ENCODE measurements at places on chromosomes 5 and 9.

DNA sequence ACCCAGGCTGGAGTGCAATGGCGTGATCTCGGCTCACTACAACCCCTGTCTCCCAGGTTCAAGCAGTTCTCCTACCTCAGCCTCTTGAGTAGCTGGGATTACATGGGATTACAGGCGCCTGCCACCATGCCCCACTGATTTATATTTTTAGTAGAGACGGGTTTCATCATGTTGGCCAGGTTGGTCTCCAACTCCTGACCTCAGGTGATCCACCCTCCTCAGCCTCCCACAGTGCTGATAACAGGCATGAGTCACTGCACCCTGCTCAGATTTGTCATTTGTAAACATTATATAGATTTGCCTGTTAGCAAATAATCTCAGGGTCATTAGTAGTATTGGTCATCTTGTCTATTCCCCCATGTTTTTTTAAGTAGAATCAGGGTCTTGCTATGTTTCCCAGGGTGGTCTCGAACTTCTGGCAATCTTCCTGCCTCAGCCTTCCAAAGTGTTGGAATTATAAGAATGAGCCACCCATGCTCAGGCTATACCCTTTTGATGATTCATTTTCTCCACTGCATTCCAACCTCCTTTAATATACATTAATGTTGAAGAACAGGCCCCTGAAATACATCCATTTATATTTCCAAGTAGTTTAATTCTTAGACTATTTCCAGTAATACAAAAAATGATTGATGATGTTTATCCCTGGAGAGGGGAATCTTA lies 17.3 kb downstream of the CENPH start:
- DNase-seq = no peak

GRCh38 chr5:124952566-124952965 lies 206.1 kb upstream of the ZNF608 start:
- DNase-seq = no peak

- DNase-seq = no peak
These were observed 39.4 kb downstream of the TNFAIP8 start for GRCh38 chr5:119395080-119395836.

GRCh38 chr5:78467752-78468357 lies 107.4 kb downstream of the SCAMP1 start:
- no peak for DNase-seq

- peak; percentile 71 for DNase-seq
These were observed 35.8 kb upstream of the LCP2 start for GRCh38 chr5:170333161-170333910.

- DNase-seq = no peak
These were observed 644.2 kb upstream of the CDH9 start for GRCh38 chr5:27682600-27682999.

DNA sequence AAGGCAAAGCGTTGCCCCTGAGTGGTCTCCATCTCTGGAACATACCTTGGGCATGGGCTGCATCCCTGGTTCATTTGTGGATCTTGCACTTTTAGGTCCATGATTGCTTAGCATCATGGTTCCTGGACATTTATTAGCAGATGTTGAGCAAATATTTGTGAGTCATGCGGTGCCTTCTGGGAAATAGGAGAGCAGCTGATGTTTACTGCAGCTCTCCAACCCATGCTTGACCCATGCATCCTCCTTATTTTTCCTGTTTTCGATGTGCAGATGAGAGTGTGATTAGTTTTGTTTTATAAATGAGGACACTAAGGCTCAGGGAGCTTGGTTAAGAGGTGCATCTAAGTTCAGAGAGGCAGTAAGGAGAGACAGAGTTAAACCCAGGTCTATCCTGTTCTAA lies 253.7 kb downstream of the ICE1 start:
- DNase-seq = no peak

- no peak for DNase-seq
These were observed 213.8 kb downstream of the ADCY2 start for GRCh38 chr5:7609726-7610125.

- DNase-seq = no peak
These were observed 23.5 kb downstream of the KLF9 start for GRCh38 chr9:70390933-70391341.

GRCh38 chr9:96293498-96294158 lies 8.3 kb downstream of the HSD17B3 start:
- DNase-seq = no peak

- no peak for DNase-seq
These were observed 64.7 kb upstream of the CTSL start for GRCh38 chr9:87661241-87661640.

DNA sequence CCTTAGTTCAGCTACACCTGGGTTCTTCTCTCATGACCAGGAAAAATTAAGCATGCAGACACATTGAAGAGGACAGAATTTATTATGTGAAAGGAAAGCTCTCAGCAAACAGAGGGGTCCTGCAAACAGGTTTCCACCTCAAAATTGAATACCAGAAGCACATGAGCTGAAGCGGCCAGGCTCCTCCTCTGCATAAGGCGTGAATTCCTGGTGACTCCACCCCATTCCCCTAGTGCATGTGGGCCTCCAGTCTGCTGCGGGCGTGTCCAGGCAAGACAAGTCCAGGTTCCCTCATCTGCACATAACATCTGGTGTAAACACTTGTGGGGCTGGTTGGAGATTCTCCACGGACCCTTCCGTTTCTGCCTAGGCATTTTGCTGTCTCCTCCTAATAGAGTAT lies 1156.4 kb downstream of the FOXD4L5 start:
- no peak for DNase-seq

DNA sequence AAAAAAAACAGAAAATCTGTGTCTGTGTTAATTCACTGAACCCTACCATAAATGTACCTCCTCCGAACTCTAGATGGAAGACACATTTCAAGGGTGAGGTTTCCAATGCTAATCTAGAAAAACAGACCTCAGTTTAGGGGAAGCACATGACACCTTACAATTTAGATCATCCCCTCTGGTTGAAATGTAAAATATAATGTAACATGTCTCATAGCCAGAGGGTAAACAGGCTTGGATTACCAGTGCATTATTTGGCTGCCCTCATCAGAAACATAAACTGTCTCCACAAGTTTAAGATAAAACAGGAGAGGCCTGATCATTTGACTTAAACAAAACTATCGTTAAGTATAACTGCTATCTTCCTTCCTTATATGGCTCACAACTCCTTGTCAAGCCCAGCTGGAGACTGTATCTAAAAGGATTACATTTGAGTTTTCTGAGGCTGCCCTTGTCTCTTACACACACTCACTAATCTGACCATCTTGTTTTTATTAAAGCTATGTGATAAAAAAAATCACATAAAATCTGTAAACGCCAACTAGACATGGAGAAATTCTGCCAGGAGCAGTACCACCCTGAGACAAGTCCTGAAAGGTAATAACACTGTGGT lies 105.7 kb downstream of the LURAP1L start:
- DNase-seq = no peak

DNA sequence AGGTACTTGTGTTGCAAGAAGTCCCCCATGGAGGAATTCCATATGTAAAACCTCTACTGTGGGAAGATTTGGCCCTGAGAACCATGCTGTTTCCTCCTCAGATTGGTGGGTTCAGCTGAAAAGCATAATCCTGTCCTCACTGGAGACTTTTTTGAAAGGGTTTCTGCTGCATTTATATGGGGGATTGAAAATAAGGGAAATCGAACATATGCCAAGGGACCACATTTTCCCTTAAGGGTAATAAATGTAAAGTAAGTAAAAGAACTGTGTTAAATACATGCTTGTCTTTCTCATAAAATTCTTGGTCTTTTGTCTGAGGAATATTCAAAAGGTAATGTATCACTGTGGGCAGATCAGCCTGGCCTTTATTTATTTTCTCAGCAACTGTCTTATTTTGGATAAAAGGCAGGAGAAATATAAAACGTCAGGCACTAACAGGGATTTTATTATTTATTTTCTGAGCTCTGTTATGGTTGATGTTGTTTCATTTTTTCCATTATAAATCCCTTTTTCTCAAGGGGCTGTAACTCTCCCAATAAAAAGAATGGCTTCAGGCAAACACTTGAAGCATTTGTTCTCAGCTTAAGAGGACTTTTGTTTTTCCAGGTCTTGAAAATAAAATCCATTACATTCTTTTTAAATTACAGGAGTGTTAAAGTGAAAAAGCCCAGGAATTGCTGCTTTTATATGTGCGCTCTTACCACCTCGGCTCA lies 131.4 kb downstream of the FGF10 start:
- no peak for DNase-seq

DNA sequence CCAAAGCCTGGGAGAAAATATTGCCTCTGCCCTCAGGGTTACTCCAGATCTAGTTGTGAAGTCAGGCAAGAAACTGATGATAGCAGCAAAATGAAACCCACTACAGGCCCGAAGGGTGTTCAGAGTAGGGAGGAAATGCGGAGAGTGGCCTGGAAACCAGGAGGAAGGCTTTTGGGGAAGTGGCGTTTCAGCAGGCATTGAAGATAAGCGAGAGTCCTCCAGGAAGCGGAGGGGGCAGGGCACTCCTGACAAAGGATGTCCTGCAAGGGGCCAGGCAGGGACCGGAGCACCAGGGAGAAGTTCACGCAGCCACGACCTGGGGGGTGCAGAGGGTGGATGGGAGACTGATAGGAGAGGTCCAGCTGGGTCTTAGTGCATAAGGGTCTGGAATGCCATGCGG lies 7.8 kb upstream of the FOXI1 start:
- no peak for DNase-seq

GRCh38 chr5:168430296-168430695 lies 56.0 kb upstream of the RARS1 start:
- no peak for DNase-seq

DNA sequence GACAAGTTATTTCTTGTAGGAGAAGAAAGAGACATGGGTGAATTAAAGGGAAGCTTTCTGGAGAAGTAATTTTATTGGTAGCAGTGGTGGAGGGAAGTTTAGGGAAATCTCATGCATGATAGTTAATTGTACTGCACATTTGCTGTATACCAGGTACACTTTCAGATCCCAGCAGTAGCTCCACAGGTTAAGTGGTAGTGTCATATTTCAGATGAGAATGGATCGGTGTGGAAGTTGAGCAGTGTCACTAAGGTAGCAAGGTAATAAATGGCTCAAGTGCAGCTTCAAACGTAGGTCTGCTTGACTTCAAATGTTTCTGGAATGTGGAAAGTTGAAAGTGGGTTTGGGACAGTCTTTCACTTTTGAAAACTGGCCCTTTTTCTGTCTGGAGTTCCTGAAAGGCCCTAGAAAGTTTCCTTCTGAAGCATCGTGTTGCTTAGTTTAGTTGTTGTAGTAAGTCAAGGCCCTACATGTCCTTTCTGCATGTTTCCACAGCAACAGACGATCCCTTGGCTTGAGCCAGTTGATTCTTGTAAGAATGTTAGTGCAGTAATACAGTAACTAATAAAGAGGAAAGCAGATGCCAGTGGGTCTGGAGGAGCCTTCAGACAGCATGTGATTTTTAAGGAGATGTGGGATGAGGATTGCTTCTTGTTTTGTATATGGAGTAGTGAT lies 3.7 kb downstream of the CLTA start:
- DNase-seq = no peak

DNA sequence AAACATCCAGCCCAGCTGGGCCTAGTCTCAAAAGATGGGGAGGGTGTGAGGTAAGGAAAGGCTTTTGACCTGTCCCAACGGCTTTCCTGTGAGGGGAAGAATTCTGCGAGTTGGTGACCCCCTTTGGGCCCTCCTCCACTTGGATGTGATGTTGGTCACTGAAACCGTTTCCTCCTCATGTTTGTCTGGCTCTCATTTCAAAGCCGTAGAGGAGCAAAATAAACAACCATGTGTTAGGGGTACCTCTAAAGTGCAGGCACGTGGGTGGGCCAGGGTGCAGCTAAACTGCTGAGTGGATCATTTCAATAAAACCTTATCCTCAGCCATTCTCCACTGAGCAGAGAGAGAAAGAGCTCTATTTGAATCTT lies 84.3 kb upstream of the MELK start:
- peak; percentile 24 for DNase-seq

DNA sequence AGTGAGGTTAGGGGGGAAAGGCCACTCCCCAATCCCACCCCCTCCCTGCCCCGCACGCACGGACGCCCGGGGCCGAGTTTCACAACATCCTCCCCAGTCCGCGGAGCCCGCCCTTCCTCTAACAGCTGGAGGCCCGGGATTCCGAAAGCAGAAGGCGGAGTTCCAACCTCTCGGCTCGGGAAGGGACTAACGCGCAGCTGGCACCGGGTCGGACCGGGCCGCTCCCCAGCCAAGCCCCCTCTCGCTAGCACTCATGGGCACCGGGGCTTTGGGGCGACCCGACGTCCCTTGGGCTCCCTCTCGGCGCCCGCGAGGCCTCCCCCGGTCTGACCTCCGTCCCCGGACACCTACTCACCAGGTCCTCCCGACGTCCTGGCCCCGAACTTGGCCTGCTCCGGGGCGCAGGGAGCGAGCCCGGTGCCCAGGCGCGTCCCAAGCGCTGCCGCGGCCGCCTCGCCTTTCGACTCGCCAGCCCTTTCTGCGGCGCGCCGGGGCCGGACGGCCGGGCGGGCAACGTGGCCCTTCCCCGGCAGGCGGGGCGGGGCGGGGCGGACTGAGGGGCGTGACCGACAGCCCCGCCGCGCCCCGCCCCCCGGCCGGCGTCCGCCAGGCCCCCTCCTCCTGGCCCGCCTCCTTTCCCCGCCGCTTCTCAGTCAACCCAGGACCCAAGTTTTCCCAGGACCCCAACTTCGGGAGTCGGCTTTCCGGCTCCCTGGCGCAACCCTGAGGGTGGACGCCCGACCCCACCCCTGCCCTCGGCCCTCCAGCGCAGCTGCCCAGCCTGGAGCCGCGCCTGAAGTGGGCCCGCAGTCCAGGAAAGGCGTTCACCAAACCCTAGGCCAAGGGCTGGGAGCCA lies at the start of gene MGAT1:
MGAT1 (minus strand) TSS at position 482 of the 856 bp plus-strand sequence. CDS start 9,835 bp downstream, outside the sequence.
- DNase-seq = peak; percentile 77

GRCh38 chr5:38692781-38693527 lies 136.5 kb upstream of the LIFR start:
- no peak for DNase-seq

DNA sequence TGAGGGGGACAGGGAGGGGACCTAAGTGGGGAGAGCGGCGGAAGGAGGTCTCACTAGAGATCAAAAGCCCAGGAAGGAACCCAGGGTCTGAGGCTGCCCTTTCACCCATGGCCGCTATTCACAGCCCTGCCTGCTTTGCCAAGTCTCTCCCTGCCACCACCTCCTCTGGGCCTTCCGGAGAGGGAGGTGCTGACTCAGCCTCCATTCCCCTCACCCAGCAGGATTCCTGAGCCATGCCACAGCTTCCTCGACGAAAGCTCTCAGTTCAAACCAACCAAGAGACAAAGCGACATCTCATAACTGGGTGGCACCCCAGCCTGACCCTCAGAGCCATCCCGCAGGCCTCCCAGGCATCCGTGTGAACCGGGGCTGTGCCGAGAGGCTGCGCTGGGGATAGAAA lies 36.7 kb downstream of the PAX5 start:
- no peak for DNase-seq

DNA sequence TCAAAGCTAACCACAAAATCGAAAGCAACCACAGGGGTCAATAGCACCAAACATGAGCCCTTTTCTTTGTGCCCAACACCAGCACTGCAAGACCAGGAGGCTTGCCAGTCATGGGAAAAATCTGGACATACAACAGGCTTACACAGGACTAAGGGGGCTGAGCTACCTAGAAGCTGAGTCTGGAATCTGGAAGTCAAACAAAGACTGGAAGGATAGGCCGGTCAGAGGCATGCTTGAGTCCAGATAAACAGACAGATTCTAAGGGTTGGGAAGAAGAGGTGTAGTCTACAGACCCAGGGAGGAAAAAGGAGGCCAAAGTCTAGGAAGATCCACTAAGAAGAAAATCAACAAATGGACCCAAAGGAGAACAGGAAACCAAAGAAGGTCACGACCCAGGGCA lies 73.3 kb downstream of the MYO10 start:
- DNase-seq = no peak

All from activated naive CD4-positive, alpha-beta T cell treated with Interleukin-2 at 50 U/mL for 16 hours (primary cell).